H9 (cell line): ENCODE measurements at places on chromosomes 4 and X.

- DNase-seq: no peak
These were observed 329.0 kb downstream of the STIM2 start for GRCh38 chr4:27189683-27190082.

- no peak for DNase-seq
These were observed 55.3 kb upstream of the SLC25A43 start for GRCh38 chrX:119343856-119344255.

DNA sequence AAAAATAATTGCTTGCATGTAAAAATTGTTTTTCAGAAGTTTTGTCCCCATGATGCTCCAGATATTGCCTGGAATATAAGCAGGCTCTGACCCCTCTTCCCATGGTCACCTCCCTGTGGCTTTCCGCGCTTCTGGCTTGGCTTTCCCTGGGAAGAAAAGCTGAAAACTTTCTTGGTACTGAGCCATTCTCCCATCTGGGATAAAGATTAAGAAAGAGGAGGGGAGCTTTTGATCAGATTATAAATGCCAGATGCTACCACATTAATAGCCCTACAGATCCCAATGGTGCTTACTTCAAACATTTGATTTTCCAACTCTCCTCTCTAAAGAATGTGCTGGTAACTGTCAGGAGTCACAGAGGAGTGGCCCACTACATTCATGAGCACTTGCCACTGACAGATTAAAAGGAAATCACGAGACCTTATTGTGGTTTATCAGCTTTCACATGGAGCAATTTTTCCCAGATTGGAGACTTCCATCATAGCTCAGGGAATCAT, 54.4 kb upstream of the GAB1 start:
- no peak for DNase-seq

- DNase-seq: peak; percentile 1
These were observed 7.2 kb downstream of the SMS start for GRCh38 chrX:21947671-21948070.

- DNase-seq: no peak
These were observed 3.7 kb downstream of the MYOZ2 start for GRCh38 chr4:119139311-119139710.

GRCh38 chrX:154058214-154058997, 38.7 kb upstream of the IRAK1 start:
- no peak for DNase-seq

DNA sequence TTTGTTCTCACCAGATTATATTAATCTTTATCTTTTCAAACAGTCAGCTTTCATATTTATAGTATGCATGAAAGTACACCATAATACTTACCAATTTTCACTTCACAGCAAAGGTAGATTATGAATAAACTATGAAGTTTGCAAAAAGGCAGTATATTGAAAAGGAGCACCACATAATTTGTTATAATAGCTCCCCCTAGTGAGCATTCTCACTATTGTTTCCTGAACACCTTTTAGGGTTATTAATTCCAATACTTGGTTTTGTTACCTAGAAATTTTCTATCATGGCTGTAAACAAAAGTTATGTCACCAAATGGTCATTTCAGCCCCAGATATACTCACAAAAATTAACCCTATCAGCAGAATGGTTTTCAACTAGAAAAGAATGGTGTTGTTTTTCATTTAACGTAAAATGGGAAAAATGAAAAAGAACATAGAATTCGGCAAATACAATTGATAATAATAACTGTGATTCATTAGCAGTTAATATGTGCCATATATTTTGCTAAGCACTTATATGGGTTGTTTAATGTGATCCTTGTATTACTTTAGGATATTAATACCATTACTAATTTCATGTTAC, 30.2 kb upstream of the NKX6-1 start:
- no peak for DNase-seq

- DNase-seq: no peak
These were observed 83.3 kb downstream of the SLC7A11 start for GRCh38 chr4:138158746-138159297.

DNA sequence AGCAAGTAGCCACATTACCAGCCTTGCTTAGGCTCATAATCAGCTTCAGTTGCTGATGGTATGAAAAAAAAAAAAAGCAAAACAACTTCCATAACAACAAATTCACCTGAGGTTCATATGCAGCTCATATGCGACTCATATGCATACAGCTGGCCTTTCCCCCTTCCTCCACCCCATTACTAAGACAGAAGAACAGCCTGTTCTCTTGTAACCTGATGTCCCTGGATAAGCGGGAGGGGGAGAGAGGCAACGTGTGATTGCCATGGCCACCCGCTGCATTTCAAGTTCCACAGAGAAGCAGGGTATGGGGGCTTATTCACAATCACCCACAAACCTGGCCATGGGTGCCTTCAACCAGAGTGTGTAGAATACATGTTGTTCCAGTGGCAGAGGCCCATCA, 95.1 kb upstream of the DGKK start:
- DNase-seq: no peak

- DNase-seq: no peak
These were observed 229.4 kb downstream of the LDB2 start for GRCh38 chr4:16669036-16669435.

- no peak for DNase-seq
These were observed 76.5 kb downstream of the PSAPL1 start for GRCh38 chr4:7358100-7358735.

GRCh38 chr4:118865091-118865708, 23.5 kb upstream of the SYNPO2 start:
- peak; percentile 77 for DNase-seq

GRCh38 chr4:115323106-115323707, 209.8 kb upstream of the NDST4 start:
- no peak for DNase-seq

DNA sequence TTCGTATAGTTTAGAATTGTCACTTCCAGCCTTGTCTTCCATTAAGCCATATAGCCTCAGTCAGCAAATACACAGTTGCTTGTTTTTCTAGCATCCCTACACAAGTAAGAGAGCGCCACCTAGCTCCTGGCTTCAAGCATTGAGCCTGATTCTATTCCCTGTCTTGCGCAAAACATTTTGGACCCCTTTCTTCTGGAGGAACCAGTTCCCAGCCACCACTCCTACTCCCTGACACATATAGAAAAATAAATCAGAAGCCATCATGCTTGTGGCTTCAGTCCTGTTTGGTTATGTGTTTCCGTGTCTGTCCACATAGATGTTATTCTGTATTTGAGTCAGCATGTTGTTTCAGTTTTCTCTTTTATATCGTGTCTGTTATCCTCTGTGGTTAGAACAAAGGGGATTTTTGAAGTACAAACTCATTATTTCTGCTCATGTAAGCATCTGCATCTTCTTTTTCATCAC, 59.9 kb downstream of the GK start:
- DNase-seq: peak; percentile 43

DNA sequence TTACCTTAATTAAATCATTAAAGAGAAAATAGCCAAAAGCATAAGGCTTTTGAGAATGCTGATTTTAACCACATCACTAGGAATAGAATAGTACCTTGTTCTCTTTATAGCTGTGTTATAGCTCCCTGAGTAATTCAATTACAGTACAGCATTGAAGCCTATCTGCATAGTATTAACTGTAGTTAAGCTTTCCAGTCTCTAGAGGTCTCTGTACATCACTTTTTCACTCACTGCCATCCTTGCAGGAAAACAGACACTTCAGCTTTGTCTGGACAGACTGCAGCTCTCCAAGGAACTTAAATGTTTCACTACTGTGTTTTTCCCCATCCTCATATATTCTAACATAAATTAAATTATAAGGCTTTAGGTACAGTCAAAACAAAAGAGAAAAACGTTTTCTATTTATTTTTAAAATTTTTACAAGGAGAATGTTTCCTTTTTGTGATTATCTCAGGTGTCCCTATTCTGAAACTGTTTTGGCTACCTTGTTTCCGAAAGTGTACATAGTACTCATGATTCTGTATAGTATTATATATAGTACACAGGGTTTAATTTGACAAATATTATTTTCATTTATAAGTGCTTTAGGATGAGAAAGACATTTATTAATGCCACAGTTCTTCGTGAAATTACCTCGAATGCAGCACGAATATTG, 407.9 kb downstream of the PCDH18 start:
- no peak for DNase-seq

DNA sequence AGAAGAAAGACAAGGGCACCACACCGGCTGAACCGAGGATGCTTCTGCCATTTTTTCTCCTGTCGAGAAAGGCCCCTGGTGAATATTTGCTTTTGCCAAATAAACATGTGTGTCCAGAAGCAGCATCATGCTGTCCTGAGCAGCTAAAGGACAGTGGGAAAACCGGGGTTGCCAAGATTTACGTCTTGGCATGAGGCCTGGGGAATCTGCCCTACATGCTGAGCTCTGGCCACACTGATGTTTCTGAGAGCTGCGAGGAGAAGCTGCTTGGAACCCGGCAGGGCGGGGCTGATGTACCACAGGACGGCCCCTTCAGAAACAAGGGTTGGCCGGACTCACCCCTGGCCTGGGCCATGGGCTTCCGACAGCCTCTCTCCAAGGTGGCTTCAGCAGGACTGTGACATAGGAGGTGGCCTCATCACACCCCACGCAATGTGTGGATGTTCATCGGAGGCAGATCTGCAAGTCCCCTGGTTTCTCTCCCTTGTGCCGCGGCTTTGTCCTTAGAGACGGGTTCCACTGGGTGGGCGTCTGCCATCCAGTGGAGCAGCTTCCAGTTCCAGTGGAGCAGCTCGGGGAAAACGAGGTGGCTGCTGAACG, 42.2 kb upstream of the SORCS2 start:
- DNase-seq: no peak

- DNase-seq: no peak
These were observed at the start of gene RTL3 for GRCh38 chrX:78658845-78659744. Gene RTL3 (minus strand): TSS chrX:78659328. CDS start chrX:78658420, 908 bp downstream.

DNA sequence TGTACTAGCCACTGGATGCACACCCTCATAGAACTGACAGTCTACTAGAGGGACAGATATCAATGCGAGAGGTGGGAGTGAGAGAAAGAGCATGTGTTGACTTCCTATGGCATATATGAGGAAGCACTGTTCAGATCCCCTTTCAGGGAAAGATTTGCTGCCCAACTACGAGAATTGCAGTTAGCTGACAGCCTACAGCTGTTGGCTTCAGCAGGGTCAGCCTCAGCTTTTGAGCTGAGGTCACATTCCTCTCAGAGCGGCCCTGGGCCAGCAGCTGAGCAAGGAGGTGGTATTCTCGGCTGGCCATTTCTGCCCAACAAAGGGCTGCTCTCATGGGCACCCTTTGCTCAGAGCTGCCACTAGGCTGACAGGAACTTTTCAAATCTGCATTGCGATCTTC, 580.2 kb downstream of the MID1IP1 start:
- DNase-seq: no peak

GRCh38 chr4:66035701-66036100, 365.4 kb upstream of the EPHA5 start:
- no peak for DNase-seq
